ENCODE measurements at places on chromosomes 5 and 9.

DNA sequence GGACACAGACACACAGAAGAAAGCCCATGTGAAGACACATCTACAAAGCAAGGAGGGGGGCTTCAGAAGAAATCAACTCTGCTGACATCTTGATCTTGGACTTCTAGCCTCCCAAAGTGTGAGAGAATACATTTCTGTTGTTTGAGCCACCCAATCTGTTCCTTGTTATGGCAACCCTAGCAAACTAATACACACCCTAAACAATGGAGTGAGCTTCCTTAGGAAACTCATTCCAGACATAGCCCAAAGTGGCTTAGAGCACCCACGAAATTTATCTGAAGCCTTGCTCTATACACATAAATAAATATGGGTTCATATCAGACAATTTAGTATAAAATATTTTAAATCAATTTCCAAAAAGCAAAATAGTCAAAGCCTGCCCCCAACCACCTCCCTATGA is 7.6 kb upstream of the TBC1D2 start:
- no peak for DNase-seq

- no peak for DNase-seq
Measured at GRCh38 chr5:143217804-143218160, 185.7 kb downstream of the NR3C1 start.

GRCh38 chr5:76859591-76860247 is 9.9 kb downstream of the S100Z start:
- no peak for DNase-seq

GRCh38 chr5:107813559-107813958 is 142.8 kb upstream of the EFNA5 start:
- no peak for DNase-seq

DNA sequence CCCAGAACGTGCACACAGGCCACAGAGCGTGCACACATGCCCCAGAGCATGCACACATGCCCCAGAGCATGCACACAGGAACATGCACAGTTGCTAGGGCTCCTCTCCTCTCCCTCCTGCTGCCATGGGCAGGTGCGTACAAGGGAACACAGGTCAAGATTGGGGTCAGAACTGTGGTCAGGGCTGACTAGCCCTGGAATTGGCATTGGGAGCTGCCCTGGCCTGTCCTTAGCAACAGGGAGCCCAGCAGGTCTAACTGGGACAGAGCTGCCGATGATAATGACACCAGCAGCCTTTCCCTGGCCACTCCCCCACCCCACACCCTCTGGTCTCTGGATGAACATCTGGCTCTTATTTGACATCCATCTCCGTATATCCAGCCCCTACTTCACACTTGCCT is 8.0 kb downstream of the PCDH1 start:
- DNase-seq, result no peak

DNA sequence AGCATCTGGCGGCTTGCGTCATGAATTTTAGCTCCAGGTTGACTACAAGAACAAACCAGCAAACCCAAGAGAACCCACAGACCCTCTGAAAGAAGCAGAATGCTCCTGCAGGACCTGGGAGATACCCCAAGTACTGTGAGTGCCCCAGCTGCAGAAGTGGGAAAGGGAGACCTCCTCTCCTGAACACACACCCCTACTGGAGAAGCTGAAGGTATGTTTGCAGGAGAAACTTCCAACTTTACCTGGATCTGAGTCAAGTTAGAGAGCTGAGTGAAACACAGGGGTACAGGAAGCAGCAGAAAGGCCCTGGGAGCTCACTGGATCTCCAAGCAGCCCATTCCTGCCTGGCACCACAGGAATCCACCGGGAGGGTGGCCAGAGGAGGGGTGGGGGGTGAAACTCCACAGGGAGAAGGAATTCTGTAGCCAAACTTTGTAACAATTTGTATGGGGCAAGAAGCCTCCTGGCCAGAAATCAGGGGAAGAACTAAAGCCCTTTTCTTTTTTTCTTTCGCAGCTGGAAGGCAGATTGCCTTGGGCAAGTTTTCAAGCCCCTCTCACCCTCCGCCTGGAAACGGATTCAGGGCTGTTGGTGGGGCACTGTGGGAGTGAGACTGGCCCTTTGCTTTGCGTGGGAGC is 576.2 kb downstream of the BNC2 start:
- no peak for DNase-seq

GRCh38 chr5:143101725-143102386 is 301.6 kb downstream of the NR3C1 start:
- DNase-seq, result no peak

DNA sequence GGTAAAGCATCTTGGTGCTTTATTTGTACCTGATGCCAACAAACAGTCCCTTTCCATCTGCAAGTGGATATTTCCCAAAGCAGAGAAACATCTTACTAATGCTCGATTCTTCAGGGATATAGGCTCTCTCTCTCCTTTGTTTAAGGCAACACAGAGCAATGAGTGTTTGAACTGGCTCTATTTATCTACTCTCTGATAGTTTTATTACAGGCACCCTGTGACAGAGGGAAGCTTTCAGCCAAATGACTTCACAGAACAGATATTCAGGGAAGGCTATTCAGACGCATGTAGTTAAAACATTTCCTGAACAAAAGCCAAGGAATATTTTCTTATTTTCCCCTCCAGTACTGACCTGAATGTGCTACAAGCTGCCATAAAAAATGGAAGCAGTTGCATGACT is 141.8 kb downstream of the YIPF5 start:
- no peak for DNase-seq

DNA sequence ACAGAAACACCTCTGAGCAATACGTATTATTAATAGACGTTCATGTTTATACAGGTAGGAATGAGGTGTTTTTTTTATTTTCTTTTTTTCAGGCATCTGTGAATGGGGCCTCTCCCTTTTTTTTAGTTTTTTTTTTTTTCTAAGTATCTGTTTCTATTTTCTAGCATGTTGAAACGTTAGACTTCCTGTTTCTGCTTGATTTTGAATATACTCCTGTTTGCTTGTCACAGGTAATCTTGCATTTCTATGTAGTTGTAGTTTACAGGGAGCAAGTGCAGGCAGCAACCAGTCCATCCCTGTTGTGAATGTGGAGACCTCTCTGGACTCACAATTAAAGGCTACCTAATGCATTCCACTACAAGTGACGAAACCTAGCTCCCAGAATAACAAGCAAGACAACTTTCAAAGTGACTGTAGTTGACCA is 22.8 kb upstream of the TNFAIP8 start:
- no peak for DNase-seq

DNA sequence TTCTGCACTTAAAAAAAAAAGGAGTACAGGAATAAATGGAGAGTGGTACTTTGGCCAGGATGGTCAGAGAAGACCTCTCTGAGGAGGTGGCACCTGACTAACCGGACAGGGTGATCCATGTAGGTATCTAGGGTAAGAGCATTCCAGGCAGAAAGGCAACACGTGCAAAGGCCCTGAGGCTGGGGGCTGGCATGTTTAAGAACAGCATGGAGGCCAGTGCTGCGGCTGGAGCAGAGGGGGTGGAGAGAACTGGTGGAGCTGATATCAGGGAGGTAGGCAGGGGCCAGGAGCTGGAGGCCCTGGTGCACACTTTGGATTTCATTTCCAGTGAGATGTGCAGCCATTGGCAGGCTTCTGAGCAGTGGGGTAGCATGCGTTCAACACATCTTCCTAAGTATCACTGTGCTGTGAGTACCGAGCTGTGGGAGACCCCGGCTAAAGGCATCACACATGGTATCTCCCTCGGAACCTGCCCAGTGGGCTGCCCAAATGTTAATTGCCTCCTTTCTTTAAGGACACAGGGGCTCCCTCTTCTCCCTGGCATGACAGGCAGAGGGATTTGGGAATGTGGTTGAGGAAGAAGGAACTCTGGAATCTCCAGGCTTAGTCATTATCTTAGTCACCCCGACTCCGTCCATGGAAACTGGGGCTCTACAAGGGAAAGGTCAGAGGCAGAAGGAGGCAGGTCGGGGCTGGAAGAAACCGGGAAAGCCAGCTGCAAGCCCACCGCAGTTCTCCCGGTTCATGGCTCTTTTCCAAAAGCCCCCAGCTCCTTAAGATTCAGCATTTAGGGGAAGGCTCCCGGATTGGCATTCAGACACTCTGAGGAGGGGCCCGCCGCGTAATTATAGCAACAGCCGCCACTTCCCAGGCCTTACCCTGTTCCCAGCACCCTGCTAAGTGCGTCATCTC is 18.6 kb downstream of the SLC6A7 start:
- DNase-seq, result no peak

GRCh38 chr9:113523421-113524141 is 60.1 kb downstream of the RGS3 start:
- DNase-seq, result no peak

GRCh38 chr9:109815366-109815947 is 35.5 kb downstream of the PALM2AKAP2 start:
- no peak for DNase-seq

DNA sequence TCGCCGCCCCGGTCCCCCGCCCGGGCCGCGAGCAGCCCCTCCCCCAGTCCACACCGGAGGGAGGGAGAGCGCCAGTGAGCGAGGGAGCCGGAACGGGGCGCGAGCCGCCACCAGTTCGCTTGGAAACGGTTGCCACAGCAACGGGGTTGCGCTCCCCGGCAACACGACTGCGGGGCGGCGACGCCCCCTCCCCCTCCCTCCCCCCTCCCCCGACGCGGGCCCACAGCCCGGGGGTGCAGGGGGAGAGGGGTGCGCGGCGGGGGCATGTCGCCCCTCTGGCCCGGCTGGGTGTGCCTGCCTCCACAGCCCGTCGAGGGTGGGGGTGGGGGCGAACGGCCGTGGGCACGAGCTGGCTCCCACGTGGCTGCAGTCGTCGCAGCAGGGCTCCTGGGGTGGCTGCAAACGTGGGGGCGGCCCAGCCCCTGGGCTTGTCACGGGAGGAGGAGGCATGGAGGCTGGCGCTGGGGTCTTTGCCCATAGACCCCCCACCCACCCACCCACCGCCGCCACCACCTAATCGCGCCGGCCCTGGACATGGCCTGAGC is 524 bp downstream of the PRR7 start:
- no peak for DNase-seq

- no peak for DNase-seq
Measured at GRCh38 chr5:137399911-137400310, 99.2 kb downstream of the SPOCK1 start.

DNA sequence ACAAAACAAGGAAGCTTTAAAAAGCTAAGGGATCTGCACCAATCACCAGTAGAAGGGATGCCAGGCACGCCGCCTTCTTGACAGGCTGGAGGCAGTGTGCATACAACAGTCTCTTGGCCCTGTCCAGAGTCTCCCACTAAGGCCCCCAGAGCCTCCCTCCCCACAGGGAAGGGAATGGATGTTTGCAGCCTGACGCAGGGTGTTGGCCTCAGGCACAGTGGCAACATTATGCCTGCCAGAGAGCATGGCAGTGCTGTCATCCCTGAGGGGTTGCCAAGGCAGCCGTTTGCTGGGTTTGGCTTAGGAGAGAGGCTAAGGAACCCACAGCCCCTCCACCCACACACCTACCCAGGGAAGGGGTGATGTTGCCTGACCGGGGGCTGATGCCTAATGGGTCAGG is 4.8 kb downstream of the HBEGF start:
- no peak for DNase-seq

- DNase-seq, result no peak
Measured at GRCh38 chr9:117120061-117120460, 294.8 kb downstream of the ASTN2 start.

- no peak for DNase-seq
Measured at GRCh38 chr5:101995585-101995984, 300.5 kb downstream of the SLCO4C1 start.

GRCh38 chr5:142929587-142929986 is 159.4 kb downstream of the ARHGAP26 start:
- DNase-seq, result no peak

GRCh38 chr9:22617156-22617555 is 170.5 kb downstream of the DMRTA1 start:
- no peak for DNase-seq

DNA sequence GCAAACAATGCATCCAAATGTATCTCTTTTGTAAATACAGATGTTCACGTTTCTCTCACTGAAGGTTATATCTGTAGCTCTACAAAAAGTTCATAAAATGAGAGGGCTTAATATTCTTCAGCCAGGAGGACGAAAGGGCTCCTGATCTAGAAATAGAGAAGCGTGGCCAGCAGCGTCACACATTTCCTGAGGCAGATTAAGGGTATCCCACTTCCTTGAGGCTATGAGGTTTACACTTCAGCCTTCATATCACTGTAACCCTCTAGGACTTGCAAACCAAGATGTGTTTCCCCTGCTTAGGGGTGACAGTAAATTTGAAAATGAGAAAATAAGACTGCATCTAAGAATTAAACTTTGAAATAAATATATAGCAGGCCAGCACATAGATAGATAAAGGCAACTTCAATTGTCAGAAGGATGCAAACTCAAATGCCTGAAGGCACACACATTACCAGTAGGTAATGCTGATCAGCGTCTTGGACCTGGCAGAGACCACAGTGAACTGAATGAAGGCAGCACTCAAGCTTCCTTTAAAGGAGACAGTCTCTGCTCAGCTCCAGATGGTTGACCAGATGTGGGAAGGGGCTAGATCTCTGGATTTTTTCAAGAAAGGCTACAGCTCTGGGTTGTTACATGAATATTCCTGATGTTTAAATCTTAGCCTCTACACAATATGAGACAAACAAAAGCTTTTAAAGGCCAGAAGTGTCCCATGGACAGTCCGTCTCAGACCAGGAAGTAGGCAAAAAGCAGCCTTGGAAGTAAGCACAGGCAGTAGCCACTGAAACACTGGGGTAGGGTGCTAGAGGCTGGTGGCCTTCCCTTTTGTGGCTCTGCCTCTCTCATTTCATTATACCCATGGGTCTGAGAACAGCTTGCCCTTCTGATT is 197.7 kb downstream of the MCTP1 start:
- DNase-seq, result no peak

DNA sequence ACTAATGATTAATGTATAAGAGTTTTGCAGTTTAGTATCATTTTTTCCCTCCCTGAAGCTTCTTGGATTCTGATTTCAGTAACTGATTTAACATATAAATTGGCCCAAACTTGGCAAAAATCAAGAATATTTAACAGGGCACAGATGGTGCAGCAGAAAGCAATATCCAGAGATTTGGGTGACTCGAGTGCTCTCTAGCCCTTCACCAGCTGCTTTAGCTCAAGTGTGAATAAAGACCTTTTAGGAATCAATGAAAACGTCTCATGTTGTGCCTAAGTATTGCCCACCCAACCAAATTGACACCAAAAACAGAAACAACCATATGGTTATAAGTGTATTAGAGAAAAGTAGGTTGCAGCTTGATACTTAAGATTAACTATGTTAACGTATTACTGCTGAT is 933.4 kb upstream of the PTPRD start:
- no peak for DNase-seq

- no peak for DNase-seq
Measured at GRCh38 chr9:68998812-68999211, 15.1 kb downstream of the PRKACG start.

DNA sequence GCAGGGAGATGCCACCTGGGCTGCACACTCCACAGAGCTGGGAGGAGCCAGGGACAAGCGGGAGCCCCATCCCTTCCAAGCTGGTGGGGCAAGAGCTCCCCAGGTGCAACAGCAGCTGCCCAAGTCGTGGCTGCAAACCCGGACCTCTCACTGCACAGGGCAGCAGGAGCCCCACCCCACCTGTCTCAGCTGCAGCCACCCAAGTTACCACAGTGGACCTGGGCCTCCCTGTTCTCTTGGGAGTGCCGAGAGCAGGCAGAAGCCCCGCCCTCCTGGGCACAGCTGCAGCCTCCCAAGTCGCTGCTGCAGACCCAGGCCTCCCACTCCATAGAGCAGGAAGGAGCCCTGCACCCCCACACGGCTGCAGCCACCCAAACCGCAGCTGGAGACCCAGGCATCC is 374.1 kb upstream of the ACO1 start:
- no peak for DNase-seq

GRCh38 chr5:14444161-14444560 is 137.4 kb upstream of the OTULINL start:
- no peak for DNase-seq
